EH (cell line): ENCODE measurements at places on chromosomes 2 and 18.
A peak's percentile ranks its signal among the peaks of the same experiment; 100 is the strongest.

DNA sequence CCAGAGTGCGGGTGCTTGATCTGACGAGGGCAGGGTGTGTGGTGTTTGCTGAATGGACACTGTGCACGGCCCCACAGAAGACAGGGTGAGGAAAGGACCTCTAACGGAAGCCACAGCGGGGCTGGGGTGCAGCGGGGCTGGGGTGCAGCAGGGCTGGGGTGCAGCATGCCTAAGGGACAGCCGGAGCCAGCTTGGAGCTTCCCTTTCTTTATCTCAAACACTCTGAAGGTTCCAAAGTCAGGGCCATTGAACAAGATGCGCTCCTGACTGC is 35.0 kb downstream of the PXDN start:
- DNase-seq = no peak

GRCh38 chr18:77320971-77321559 is 71.4 kb downstream of the GALR1 start:
- DNase-seq = no peak

- no peak for DNase-seq
Measured at GRCh38 chr2:41137031-41137430, 685.1 kb upstream of the SLC8A1 start.

DNA sequence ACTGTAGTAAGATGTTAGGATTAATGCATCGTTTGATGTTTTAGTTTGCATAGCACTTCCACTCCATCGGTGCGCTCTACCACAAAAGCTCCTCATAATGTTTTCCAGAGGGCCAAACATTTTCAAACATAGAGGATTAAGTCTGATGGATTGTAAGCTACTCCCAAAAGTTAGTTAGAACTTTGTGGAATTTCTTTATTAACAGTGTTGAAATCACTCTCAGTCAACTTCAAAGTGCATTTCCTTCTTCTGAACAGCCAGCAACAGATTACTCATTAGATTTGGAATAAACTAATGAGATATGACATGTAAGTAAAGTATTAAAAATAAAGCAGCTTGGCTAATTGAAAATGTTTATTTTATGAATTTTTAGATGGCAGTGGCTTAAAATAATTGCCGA is 30.1 kb upstream of the CTAGE1 start:
- peak; percentile 54 for DNase-seq

- no peak for DNase-seq
Measured at GRCh38 chr2:140308706-140309105, 1528.5 kb upstream of the NXPH2 start.

GRCh38 chr2:16223161-16223840 is 283.0 kb downstream of the MYCN start:
- no peak for DNase-seq

DNA sequence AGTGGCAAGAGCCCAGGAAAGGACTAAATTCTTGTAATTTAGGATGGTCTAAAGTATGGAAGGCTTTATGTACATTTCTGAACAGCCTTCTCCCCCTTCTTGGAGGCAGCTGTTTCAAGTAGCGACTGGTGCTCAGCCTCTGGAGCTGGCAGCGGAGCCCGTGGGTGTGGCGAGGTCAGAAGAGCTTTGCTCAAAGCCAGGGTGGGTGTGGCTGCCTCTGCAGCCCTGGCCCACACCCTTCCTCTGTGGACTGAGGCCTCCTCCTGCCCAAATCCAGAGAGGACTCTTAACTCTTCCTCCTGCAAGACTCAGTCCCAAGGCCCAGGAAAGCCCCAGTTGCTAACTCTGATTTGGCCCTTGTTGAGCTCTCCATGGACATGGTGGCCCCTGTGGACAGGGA is 202.1 kb upstream of the REV1 start:
- DNase-seq = no peak

- DNase-seq = no peak
Measured at GRCh38 chr2:118914721-118915453, 27.1 kb upstream of the MARCO start.

GRCh38 chr2:172735582-172736423 is at the start of gene RAPGEF4:
TSS of gene RAPGEF4 (plus strand) at chr2:172735845. CDS start at chr2:172735984, 139 bp downstream.
- no peak for DNase-seq

DNA sequence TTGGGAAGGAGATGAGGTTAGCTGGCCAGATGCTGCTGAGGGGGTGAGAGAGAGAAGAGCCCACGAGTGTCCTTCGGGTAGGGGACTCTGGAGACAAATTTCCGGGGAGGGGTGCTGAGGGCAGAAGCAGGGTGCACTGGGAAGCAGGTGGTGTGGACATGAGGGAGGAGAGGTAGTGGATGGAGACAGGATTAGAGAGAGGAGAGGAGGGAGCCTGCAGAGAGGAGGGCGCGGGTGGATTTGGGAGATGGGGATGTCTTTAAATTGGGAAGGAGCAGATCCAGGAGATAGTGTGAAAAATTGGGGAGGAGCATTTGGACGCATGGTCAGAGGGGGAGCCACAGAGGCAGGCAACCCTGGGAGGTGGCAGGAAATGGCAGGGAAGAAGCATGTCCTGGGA is 154.7 kb downstream of the DYSF start:
- DNase-seq = no peak

GRCh38 chr18:36337679-36338402 is 40.3 kb downstream of the FHOD3 start:
- DNase-seq = no peak

DNA sequence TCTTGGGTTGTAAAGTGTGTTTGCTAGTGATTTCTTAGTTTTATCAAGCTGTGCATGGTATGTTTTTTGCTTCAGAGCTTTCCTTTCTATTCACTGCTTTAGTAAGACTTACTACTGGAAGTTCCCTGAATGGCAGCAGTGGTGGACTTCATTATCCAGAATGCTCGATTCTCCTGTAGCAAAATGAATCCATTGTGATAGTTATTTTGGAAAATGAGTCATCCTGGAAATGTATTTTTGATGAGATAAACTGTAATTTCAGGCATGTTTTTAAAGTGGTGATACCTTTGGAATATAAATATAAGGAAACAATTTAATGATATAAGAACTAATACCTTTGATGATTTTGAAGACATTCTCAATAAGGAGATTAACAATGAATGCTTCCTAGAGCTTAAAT is 387.1 kb downstream of the PTPRM start:
- DNase-seq = peak; percentile 37

GRCh38 chr2:42788-43187 is 3.5 kb downstream of the FAM110C start:
- no peak for DNase-seq

GRCh38 chr18:11408555-11409065 is 200.8 kb upstream of the SLC35G4 start:
- DNase-seq = no peak

GRCh38 chr18:63987743-63988142 is 17.9 kb downstream of the SERPINB8 start:
- DNase-seq = peak; percentile 17
